Right renal pelvis (tissue), 4 donors: ENCODE measurements at places on chromosomes 7 and 10.

- DNase-seq: no peak
Measured at GRCh38 chr7:1274876-1275375, 42.3 kb downstream of the UNCX start.

- DNase-seq: no peak
Measured at GRCh38 chr7:114048386-114049235, 129.8 kb upstream of the PPP1R3A start.

DNA sequence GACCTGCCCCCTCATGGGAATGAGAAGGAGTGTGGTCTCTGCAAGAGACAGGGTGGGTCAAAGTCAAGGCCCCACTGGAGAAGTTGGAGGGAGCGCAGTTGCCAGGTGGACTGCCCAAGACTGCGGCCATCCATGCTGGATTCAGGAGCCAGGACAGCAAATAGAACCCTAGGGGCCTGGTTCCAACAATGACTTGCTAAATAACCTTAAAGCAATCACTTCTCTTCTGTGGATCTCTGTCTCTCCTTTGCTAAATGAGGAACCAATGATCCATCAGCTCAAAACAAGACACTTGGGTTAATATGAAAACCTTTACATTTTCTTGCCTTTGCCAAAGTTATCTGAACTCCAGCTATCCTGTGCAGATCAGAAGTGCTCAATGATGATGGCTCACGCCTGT is 12.6 kb upstream of the YWHAG start:
- no peak for DNase-seq

GRCh38 chr7:20491284-20491683 is 124.2 kb upstream of the ABCB5 start:
- no peak for DNase-seq

GRCh38 chr7:68313806-68314205 is 1284.5 kb upstream of the AUTS2 start:
- DNase-seq: no peak

DNA sequence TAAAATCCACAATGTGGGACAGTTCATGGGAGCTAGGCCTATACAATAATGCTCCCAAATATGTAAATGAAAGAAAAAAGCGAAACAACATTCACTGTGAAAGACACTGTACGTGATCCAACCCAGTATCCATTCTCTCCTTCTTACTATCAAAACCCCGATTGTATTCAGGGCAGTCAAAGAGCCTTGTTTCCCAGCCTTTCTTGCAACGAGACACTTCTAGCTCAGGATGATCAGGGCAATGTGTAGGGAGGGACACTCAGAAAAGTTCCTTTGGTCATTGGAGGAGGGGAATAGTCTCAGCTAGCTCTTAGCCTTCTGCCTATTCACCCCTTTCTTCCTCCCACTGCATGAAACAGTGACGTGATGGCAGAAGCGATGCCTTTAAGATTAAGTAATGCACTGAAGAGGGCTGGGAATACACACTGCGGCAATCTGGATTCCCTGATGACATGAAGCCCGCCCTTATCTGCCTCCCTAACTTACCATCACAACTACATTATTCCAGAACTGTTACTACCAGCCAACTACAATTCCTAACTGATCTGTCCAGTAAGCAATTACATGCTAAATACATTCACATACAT is 27.3 kb downstream of the UBE2H start:
- DNase-seq: no peak

GRCh38 chr7:77199013-77199966 is at the start of gene FGL2:
Gene FGL2, minus strand, starts transcription at chr7:77199819. Its CDS starts 26 bp downstream, at chr7:77199793.
- DNase-seq: no peak

GRCh38 chr7:29811586-29811985 is 5.3 kb downstream of the WIPF3 start:
- no peak for DNase-seq

DNA sequence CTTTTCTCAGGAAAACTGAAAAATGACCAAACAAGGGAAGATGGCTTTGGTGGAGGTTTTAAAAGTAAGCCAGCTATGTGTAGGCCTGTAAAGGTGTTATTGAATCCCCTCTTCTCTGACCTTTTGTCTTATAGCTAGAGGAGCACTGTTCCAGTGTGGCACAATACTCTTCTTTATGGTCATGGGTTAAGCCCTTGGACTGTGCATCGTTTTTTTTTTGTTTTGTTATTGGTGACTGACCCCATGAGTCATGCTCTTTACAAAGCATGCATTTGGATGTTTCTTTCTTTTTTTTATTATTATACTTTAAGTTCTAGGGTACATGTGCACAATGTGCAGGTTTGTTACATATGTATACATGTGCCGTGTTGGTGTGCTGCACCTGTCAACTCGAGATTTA is 19.6 kb upstream of the FAM25A start:
- no peak for DNase-seq

DNA sequence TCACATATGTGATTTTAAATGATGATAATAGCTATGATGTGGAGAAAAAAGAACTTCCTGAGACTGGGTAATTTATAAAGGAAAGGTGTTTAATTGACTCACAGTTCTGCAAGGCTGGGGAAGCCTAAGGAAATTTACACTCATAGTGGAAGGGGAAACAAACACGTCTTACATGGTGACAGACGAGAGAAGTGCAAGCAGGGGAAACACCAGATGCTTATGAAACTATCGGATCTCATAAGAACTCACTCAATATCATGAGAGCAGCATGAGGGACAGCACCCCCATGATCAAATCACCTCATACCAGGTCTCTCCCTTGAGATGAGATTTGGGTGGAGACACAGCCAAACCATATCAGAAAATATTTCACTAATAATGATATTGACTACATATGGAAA is 4.1 kb upstream of the LIPN start:
- DNase-seq: no peak

- DNase-seq: no peak
Measured at GRCh38 chr7:116316838-116317628, 106.7 kb downstream of the TES start.

DNA sequence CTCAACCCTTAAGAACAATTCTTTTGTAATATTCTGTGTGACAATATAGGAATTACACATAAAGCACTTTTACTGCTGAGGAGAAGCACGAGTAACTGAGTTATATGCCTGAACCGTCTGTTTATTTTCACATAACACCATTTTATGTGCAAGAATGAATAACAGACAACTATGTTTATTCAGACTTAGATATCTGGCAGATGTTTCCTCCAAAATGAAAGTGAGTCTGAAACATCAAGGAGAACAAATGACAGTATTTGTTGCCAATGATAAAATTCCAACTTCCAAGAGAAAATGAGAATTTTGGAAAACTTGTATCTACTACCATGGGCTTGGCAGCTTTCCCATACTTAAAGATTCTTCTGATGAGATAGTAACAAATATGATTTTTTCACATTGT is 51.4 kb downstream of the DNMBP start:
- DNase-seq: no peak

DNA sequence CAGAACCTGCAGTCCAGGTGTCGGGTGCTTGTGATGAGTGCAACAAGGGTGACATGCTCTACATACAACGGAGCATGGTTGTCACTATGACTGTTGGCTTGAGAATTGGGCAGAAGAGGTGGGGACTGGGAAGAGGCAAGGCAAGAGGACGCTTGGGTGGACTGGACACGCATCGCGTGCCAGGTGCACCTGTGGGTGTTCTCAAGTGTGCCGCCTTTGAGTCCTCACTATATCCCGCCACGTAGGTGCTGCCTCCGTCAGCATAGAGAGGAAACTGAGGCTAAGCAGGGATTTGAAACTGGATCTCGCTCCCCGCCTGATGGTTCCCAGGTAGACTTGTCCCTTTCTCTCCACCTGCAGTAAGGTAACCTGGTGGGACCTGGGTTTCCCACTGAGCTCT is 27.2 kb downstream of the CDH23 start:
- no peak for DNase-seq

DNA sequence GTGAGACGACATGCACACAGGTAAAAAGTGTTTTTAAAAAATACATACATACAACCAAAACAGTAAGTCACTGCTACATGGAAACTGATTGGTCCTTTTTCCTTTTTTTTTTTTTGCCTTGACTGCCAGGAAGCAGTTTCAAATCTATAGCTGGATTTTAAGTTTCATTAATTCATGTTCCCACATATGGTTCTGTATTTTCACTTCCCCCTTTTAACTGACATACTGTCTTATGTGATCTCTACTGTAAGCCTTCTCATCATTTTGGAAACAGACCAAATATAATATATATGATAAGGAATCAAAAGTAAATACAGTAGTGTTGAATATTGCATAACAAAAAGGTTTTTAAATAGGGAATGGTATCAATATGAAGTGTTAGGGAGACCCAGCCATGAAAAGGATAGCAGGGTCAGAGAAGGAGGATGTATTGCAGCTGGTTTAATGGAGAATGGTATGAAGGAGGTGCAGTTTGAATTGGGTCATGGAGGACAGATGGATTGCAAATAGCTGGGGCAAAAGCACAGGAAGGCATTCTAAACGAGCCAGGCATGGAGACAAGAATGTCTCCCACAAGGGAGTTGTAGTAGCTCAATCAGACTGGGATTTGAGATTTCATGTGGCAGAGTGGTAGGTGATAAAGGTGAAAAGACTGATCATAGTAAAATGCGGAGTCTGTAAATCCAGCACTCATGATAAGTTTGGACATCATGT is 5.4 kb downstream of the CAV1 start:
- DNase-seq: no peak

GRCh38 chr7:29612596-29612995 is 49.0 kb downstream of the PRR15 start:
- no peak for DNase-seq

DNA sequence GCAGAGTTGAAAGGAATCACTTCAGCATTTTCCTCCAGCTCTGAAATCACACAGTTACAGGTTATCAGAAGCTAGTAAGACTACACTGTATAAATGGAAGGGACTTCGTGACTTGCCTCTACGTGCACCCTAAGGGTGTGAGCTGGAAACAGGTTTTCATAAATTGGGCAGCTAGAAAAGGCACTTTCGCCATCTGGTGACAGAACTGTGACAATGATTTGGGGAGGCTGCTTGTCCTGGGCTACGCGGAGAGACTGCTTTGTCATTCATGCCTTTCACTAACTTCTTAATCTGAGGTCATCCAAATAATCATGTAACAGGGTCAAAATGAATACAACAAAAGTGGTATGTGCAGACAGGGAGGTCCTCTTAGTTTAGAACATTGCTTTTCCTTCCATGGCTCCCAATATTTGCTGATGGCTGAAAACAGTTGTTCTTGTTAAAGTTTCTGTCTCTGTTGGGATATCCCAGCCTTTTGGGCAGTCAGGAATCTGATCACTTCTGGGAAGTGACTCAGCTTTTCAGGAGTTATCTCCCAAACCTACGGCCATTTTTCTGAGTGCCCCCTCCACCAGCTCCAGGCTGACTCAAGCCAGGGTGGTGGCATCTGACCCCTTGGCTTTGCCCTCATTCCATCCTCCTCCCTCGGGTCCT is 17.8 kb downstream of the VWC2 start:
- DNase-seq: no peak

DNA sequence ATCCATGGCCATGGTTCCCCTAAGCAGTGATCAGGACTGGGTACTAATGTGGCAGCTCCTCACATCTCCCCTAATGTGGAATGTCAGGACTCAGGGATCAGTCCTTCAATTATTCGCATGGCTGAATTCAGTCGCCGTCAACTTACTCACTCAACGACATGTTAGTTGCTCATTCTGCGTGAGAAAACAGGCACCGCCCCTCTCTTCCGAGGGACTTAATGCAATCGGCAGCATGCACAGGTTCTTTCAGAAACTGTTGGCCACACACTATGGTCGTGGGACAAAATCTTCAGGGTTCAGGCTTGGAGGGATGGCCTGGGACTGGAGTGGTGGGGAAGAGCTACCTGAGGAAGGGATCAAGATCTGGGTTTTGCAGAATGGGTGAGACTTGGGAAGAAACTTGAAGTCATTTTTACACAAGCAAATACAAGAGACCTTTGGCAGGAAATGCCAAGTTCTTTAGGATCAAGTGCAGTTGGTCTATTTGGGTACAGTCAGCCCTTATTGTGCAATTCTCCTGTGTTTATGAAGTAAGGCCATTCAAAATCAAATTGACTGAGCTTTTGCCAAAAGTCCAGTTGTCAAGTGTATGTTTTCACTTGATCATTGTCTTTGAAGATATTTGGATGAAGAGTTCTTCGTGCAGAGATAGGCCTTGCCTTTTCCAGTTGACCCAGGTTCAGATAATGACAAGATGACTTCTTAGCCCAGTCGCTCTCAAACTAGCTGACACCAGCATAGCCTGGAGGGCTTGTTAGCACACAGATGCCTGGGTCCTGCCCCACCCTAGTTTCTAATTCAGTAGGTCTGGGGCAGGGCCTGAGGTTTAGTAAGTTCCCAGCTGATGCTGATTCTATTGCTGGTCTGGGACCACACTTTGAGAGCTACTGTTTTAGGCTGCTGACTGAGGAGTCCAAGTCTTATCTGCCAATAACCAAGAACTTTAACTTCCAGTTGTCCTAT is 48.5 kb downstream of the LRRC18 start:
- DNase-seq: no peak

DNA sequence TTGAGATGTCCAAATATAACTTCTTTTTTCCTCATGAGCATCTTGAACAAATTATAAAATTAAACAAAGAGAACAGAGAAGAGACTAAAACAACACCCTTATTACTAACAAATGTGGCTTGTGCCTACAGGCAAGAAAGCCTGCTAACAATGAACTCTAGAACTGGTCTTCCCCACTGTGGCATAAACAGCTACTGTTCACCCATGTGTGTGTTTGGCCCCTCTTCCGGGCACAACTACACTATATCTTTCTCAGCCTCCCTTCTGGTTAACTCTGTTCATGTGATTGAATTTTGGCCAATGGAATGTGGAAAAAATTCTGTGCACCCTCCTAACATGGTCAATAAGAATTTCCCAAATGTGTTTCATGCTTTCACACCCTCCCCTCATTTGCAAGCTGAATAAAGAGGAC is 117.0 kb downstream of the KBTBD2 start:
- DNase-seq: no peak

DNA sequence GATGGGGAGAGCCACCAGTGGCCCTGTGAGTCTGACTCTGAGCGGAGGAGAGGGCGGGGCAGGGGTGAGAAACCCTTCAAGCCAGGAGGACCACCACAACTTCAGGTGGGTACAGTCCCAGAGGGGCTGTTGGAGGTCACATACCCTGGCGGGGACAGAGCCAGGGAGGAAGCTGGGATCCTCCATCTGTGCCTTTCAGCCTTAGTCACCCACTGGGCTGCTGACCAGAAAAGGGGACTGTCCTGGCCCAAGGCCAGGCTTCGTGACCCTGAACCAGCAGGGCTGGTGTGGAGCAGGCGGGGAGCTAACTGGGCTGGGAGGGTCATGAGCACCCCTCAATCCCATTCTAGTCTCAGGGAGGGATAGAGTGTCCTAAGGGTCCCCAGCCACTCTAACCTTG is 1.5 kb upstream of the CALHM3 start:
- no peak for DNase-seq

- DNase-seq: no peak
Measured at GRCh38 chr10:25068152-25069058, 52.0 kb downstream of the THNSL1 start.

- DNase-seq: no peak
Measured at GRCh38 chr7:90613088-90613498, 17.0 kb downstream of the CDK14 start.

GRCh38 chr10:31083765-31084184 is 52.1 kb upstream of the ZNF438 start:
- no peak for DNase-seq
